ENCODE measurements at places on chromosomes 2 and 18.

DNA sequence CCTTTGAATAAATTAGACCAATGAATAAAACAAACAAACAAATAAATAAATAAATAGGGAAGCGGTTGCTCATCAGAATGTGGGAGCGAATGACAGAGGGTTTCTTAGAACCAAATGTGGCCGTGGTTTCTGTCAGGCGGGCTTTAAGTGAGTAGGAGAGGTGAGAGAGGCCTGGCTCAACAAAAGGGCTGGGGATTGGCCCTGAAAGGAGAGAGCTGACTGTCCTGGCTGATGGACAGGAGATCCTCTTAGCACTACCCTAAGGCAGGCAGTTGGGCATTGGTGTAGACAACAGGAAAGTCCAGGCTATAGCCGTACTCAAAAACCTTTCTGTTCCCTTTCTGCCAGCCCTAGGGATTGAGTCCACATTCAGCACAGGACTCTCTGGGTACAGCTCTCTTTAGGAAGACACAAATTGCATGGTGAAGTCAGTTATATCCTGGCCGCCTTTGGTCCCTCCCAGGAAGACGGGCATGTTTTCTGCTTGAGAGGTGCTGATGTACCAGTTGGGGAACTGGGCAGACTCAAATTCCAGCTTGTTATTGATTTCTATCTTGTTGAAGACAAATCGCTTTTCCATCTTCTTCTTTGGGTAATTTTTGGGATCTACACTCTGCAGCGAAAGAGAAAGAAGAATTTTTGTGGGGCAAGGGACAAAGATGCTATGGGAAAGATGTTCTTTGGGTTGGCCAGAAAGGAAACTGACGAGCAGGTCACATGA is 6.5 kb downstream of the IL1B start:
- H3K27ac ChIP-seq = no peak overlapping the region
- H3K4me3 ChIP-seq = no peak overlapping the region

DNA sequence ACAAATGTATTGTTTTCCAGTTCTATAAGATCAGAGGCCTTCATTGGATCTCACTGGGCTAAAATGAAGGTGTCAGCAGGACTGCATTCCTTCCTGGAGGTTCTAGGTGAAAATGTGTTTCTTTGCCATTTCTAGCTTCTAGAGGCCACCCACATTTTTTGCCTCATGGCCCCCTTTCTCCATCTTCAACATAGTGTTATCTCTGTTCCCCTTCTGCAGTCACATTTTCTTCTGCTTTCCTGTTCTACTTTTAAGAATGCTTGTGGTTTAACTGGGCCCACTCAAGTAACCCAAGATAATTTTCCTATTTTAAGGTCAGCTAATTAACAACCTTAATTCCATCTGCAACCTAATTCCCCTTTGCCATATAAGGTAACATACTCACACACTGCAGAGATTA is 36.1 kb downstream of the METTL21A start:
- no peaks in the 10 kb centered on the region for H3K4me1 ChIP-seq
- DNase-seq = no peak
- H3K27ac ChIP-seq = no peak overlapping the region
- H3K4me3 ChIP-seq = no peak overlapping the region
- H3K36me3 ChIP-seq = peaks cover 20% of the 10 kb centered on the region
- no peaks in the 10 kb centered on the region for H3K27me3 ChIP-seq

GRCh38 chr18:78362198-78362597 is 617.4 kb upstream of the SALL3 start:
- no peak overlapping the region for H3K4me3 ChIP-seq
- H3K27me3 ChIP-seq = no peaks in the 10 kb centered on the region
- no peaks in the 10 kb centered on the region for H3K4me1 ChIP-seq
- DNase-seq = no peak
- H3K36me3 ChIP-seq = no peaks in the 10 kb centered on the region

GRCh38 chr2:197514754-197515153 is 1.1 kb upstream of the MOB4 start:
- H3K4me3 ChIP-seq = no peak overlapping the region
- peak overlapping the region; percentile 93 for H3K27ac ChIP-seq
- no peak for DNase-seq
- peaks cover 33% of the 10 kb centered on the region for H3K4me1 ChIP-seq
- H3K36me3 ChIP-seq = no peaks in the 10 kb centered on the region

DNA sequence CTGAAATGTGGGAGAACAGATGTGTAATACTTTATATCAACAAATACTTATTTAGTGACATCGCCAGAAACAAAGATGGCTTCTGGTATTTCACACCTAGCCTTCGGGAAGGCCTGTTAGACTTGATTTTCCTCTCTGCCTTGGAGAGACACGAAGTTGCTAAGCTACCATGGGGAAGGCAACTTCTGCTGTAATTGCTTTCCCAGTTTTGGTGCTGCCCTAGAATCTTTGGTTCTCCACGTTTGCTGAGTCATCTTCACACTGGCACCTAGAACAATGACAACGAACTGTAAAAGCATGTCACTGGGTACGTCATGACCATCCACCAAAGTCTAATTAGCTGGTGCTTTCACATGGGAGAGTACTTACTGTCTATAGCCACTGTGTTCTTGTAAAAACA is 58.7 kb upstream of the ACTR3 start:
- DNase-seq = no peak
- H3K4me1 ChIP-seq = no peaks in the 10 kb centered on the region
- no peak overlapping the region for H3K27ac ChIP-seq
- no peaks in the 10 kb centered on the region for H3K36me3 ChIP-seq

DNA sequence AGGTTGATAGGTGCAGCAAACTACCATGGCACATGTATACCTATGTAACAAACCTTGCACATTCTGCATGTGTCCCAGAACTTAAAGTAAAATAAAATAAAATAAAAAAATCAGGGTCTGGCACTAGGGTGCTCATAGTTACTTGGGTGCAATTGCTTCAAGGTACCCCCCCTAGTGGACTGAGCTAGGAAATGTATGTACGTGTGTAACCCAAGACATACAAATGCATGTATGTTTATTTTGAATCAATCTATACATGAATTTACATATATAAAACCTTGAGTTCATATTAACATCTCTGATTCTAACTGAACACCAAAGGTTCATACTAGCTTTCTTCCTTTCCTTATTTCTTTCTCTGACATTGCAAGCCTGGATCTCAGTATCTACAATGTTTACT is 51.5 kb downstream of the USP37 start:
- DNase-seq = no peak
- no peaks in the 10 kb centered on the region for H3K27me3 ChIP-seq
- H3K4me3 ChIP-seq = no peak overlapping the region
- H3K4me1 ChIP-seq = no peaks in the 10 kb centered on the region

DNA sequence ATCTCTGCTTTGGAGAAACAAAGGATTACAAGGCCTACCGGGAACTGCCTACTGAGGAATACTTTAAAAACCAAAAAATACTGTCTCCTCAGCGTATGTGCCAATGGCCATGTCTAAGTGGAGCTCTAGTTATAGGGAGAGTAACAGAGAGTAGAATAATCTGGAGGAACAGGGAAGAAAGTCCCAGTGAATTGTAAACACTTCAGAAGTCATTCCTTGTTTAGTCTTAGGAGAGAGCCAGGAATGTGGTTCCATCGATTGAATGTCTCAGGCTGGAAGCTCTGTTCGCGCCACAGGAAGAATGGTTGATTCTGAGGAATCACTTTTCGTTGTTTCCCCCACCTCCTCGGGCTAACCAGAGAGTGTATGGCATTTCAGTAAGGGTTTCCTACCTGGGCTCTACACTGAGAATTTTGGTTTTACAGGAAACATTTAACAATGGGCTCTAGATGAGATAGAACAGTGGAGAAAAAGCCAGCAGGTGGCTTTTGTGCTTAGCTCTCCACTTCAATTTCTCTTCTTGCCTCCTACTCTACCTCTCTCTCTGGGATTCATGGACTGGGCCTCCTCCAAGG is 88.7 kb downstream of the ACVR1 start:
- no peak overlapping the region for H3K4me3 ChIP-seq
- no peak for DNase-seq
- peak overlapping the region; percentile 36 for H3K27ac ChIP-seq
- no peaks in the 10 kb centered on the region for H3K27me3 ChIP-seq

DNA sequence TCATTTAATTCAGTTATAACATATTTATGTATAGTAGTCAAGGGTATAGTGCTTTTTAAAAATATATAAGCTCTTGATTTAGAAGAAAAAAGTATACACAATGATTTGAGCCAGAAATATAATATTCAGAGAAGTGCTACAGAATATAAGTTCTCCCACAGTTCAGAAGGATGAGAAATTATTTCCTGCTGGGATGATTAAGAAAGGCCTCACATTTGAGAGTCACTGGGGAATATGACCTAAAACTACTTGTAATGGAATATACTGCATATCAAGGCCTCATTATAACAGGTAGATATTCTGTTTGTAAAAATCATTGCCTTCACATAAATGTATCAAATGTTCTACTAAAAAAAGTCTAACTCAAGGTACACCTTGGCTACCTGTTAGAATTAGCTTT is 203.5 kb downstream of the MBD2 start:
- DNase-seq = no peak
- H3K36me3 ChIP-seq = no peaks in the 10 kb centered on the region
- H3K4me1 ChIP-seq = no peaks in the 10 kb centered on the region
- H3K27ac ChIP-seq = no peak overlapping the region

DNA sequence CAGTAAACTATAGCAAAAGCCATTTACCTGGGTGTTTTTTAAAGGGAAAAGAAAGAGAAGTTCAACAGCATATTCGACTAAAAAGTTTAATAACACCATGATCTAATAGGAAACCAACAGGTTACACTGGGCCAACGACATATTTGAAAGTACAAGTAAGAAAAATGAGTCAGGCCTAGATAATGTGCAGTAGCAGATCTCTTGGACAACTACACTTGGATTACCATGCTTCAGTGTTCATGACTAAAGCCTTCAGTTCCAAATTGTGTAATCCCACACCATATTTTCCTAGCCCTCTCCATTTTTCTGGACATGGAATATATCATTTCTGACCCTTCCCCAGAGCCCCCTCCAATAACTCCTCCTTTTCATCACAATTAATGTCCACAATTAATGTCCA is 39.1 kb upstream of the FIGN start:
- H3K4me3 ChIP-seq = no peak overlapping the region
- no peak for DNase-seq
- H3K4me1 ChIP-seq = no peaks in the 10 kb centered on the region
- H3K27me3 ChIP-seq = no peaks in the 10 kb centered on the region

- H3K4me3 ChIP-seq = no peak overlapping the region
- DNase-seq = no peak
- peaks cover 26% of the 10 kb centered on the region for H3K36me3 ChIP-seq
- no peaks in the 10 kb centered on the region for H3K27me3 ChIP-seq
- no peak overlapping the region for H3K27ac ChIP-seq
- peaks cover 63% of the 10 kb centered on the region for H3K4me1 ChIP-seq
Observed at GRCh38 chr18:51044928-51045585, 15.0 kb downstream of the SMAD4 start.

GRCh38 chr2:238911376-238912227 is 63.7 kb downstream of the TWIST2 start:
- DNase-seq = no peak
- H3K36me3 ChIP-seq = no peaks in the 10 kb centered on the region
- peaks cover 26% of the 10 kb centered on the region for H3K4me1 ChIP-seq
- no peak overlapping the region for H3K27ac ChIP-seq
- no peaks in the 10 kb centered on the region for H3K27me3 ChIP-seq
- H3K4me3 ChIP-seq = no peak overlapping the region

DNA sequence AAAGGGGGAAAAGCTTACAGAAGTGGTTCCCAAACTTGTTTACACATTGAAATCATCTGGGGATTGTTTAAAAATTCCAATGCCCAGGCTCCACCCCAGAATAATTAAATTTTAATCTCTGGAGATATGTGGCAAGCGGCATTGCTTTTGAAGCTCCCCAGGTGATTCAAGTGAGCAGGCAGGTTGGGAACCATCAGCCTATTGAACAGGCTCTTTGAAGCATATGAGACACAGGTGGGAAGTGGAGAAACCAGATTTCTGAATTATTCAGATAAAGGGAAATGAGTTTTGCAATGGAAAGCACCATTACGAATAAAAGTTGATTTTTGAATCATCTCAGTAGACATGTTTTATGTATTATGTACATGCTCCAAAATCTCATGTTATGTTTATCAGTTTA is 57.6 kb upstream of the NOSTRIN start:
- no peak for DNase-seq
- H3K4me1 ChIP-seq = no peaks in the 10 kb centered on the region
- H3K27me3 ChIP-seq = no peaks in the 10 kb centered on the region
- no peaks in the 10 kb centered on the region for H3K36me3 ChIP-seq
- H3K27ac ChIP-seq = no peak overlapping the region

GRCh38 chr2:228648541-228648940 is 467.1 kb upstream of the SPHKAP start:
- H3K27me3 ChIP-seq = no peaks in the 10 kb centered on the region
- no peaks in the 10 kb centered on the region for H3K36me3 ChIP-seq
- no peak overlapping the region for H3K4me3 ChIP-seq
- no peaks in the 10 kb centered on the region for H3K4me1 ChIP-seq
- DNase-seq = no peak

DNA sequence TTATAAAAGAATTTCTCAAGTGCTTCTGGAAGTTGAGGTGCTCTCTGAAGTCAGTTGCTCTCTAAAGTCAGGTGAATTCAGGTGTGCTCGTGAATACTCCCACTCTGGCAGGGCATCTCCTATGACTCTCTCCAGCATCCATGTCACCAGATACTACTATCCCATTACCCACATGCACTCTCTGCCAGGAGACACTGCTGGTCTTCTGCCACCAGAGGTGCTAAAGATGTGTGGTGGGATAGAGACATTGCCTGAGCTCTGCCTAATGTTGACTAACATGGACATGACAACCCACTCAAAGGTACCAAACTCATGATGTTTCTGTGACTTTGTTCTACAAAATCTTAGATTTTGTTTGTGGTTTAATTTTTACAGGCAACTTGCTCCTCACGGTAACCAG is 106.4 kb upstream of the HNRNPA3 start:
- no peaks in the 10 kb centered on the region for H3K36me3 ChIP-seq
- no peak overlapping the region for H3K4me3 ChIP-seq
- no peaks in the 10 kb centered on the region for H3K4me1 ChIP-seq
- H3K27me3 ChIP-seq = no peaks in the 10 kb centered on the region
- no peak overlapping the region for H3K27ac ChIP-seq

- DNase-seq = no peak
- no peaks in the 10 kb centered on the region for H3K27me3 ChIP-seq
- H3K27ac ChIP-seq = no peak overlapping the region
- H3K4me1 ChIP-seq = no peaks in the 10 kb centered on the region
- H3K4me3 ChIP-seq = no peak overlapping the region
Observed at GRCh38 chr2:180938451-180938850, 42.0 kb upstream of the UBE2E3 start.

DNA sequence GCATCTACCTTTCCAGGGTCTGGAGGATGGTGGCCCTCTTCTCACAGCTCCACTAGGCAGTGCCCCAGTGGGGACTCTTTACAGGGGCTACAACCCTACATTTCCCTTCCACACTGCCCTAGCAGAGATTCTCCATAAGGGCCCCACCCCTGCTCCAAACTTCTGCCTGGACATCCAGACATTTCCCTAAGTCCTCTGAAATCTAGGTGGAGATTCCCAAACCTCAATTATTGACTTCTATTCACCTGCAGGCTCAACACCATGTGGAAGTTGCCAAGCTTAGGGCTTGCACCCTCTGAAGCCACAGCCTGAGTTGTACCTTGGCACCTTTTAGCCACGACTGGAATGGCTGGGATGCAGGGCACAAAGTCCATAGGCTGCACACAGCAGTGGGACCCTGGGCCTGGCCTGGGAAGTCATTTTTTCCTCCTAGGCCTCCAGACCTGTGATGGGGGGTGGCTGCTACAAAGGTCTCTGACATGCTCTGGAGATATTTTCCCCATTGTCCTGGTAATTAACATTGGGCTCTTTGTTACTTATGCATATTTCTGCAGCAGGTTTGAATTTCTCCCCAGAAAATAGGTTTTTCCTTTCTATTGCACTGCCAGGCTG is 53.7 kb upstream of the ST3GAL5 start:
- no peaks in the 10 kb centered on the region for H3K36me3 ChIP-seq
- H3K27me3 ChIP-seq = no peaks in the 10 kb centered on the region
- H3K4me3 ChIP-seq = no peak overlapping the region
- DNase-seq = no peak
- H3K4me1 ChIP-seq = no peaks in the 10 kb centered on the region

- H3K27ac ChIP-seq = peak overlapping the region; percentile 95
- H3K27me3 ChIP-seq = no peaks in the 10 kb centered on the region
Observed at GRCh38 chr2:68157002-68157401, 686 bp upstream of the PNO1 start.

Data from vagina (tissue), 2 donors.